Endothelial cell (in vitro differentiated cells): ENCODE measurements at places on chromosomes 3 and 15. TPM values are rescaled to one million over a fixed set of nuclear protein-coding genes. Genes with fewer than 3 reads are reported as not detected.

DNA sequence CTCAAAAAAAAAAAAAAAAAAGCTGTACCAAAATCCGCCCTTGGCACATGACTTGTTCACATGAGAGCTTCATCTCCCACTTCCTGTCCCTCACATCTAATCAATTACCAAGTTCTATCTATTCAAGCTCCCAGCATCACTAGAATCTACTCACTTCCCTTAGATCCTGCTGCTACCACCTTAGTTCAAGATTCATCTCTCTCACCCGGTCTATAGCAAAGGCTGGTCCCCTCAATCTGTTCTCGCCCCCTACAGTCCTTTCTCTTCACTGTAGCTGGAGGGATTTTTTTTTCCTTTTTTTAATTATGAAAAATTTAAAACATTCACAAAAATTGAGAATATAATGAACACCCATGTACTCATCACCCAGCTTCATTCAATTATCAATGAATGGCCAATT, 16.7 kb upstream of the GPR160 start:
- no peak for DNase-seq

DNA sequence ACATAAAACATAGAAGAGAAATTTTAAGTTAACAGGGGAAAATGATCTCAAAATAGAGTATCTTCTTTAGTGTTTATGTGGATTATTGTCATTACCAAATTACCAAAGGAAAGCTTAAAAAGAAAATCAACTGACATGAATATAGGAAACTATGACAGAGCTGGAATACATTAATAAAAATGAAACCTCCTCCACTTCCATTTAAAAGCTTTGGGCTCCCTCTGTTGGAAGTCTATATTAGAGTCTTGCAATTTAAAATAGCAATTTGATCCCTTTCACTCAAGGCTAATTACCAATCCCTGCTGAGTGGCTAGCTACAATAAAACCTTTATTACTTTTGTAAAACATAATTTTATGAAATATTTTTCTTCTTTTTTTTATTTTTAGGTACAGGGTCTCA, 61.4 kb upstream of the IMPG2 start:
- no peak for DNase-seq

DNA sequence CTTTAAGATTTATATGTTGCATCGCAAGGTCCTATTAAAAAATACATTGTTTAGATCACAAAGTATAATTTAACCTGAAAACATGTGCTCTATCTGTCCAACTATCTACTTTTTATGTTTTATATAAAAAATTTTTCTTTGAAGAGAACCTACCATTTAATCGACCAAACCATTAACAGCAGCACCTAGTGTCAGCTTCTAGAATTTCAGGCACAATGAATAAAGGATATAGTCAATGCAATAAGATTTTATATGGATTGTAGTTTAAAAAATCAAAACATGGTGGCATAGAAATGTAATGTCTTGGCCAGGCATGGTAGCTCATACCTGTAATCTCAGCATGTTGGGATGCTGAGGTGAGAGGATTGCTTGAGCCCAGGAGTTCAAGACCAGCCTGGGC, 313.7 kb downstream of the GAP43 start:
- DNase-seq: no peak

- no peak for DNase-seq
Measured at GRCh38 chr3:78571486-78571885, 1196.3 kb downstream of the ROBO1 start.

- no peak for DNase-seq
Measured at GRCh38 chr3:32200490-32200889, 38.0 kb upstream of the CMTM8 start.

GRCh38 chr3:14122301-14122700, 2.4 kb downstream of the CHCHD4 start:
- DNase-seq: no peak

DNA sequence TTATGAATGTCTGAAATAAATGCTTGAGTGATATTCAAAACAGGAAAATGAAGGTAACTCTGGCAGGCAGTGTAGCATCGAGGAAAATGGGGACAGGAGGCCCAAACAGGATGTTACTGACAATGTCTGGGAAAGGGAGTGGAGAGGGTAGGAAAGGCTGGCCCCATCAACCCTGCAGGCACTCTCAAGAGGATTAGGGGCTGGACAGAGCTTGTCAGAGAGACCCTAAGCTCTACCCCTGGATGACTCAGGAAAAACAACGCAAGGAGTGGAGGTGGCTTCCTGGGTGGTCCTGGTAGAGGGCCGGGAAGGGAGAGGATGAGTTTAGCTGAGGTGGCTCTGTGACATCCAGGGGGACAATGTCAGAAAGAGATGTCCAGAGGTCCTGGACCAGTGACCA, 106.0 kb downstream of the RYK start:
- no peak for DNase-seq

DNA sequence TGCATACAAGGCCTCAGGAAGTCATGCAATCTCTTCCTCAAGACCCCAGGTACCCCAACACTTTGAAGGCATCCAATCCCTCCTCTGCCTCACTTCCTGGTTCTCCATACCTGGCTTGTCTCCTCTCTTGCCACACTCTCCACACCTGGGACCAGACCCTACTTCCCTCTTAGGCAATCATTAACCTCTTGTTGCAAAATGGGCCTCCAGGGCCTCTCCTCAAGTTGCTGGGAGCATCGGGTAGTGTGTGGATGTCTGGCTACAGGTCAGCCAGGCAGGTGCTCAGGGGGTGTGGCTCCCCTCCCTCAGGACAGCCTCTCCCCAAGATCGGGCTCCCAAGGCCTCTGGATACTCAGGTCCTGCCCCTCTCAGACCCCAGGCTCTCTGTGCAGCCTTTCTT, 8.6 kb downstream of the PLA2G4E start:
- no peak for DNase-seq

- no peak for DNase-seq
Measured at GRCh38 chr3:113552851-113553250, 20.5 kb downstream of the SIDT1 start.

DNA sequence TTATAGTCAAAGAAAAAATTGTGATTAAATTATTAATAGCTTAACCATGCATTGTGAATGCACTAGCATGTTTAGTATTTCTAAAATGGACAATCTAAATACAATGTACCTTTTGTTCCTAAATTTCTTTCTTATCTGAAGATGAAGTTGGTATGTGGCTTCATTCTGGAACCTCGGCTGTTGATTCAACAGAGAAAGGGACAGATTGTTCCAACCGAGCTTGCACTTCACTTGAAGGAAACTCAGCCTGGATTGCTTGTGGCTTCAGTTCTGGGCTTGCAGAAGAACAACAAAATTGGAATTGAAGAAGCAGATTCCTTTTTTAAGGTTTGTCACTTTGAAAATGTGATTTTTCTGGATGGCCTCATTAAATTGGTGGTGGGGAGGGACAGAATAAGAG, 32.6 kb downstream of the HPS3 start:
- no peak for DNase-seq

DNA sequence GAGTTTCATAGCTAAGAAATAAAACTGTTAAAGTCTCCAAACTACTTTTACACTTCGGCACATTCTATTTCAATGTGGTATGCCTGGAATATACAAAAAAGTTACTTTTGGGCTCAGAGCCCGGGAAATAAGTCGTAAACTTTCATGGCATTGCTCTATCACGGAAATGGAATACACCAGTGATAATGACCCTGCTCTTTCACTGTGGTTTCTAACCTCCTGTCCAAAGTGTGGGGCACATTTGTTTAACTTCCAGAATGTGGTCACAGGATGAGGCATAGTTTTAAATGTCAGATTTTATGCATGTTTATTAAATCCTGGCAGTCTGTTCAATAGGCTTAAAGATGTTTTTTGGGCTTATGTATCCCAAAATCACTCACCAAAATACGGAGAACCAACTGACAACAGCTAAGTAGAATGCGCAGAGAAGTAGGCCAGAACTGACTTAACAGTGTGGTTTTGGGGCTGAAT, 5.1 kb downstream of the CXCR6 start:
- no peak for DNase-seq

GRCh38 chr15:33341953-33342352, 31.2 kb downstream of the RYR3 start:
- DNase-seq: no peak

DNA sequence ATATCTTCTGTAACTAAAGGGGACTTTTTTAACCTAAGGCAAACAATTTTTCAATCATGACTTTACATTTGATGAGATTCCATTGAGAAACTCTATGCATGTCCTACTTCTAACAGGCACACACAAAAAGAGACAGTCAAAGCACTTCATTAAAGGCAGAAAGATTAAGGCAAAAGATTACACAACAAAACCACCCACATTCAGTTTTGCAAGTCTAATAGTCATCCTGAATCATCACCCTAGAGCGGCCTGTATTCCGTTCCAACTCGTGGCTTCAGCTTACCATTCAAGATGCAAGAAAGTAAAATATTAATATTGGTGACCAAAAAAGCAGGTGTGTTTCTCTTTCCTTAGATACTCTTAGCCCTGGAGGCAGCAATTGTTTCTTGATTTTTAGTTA, 205.9 kb downstream of the P3H2 start:
- DNase-seq: no peak

DNA sequence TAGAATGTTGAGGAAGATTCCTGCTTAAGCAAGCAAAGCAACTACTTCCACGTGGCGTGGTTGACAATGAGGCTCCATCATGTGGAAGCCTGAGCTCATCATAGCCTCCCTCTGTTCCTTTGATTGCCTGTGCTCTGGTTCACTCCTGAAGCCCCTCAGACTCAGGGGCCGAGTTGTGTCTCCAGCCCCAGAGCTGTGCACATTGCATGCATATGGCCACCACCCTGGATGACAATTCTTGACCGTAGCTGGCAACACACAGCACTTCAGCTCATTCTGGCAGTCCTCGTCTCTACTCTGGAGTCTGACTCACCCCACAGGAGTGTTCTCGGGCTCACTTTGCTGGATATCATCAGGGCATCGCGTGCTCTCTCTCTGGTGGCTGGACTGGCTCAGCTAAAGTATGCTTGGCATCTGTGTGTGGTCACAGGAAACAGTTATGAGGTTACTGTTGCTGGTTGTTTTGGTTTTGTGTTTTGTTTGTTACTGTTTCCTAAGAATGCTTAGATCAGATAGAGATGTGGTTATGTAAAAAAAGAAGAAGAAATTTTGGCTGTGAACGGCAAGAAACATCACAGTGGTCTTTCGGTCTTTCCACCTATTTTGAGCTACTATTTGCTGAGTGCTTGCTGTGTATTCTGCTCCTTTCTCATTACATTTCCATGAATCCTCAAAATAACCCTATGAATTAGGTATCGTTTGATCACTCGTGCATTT, 41.6 kb upstream of the MRPS22 start:
- no peak for DNase-seq

- DNase-seq: no peak
Measured at GRCh38 chr15:80560601-80561400, 134.3 kb upstream of the ABHD17C start.

DNA sequence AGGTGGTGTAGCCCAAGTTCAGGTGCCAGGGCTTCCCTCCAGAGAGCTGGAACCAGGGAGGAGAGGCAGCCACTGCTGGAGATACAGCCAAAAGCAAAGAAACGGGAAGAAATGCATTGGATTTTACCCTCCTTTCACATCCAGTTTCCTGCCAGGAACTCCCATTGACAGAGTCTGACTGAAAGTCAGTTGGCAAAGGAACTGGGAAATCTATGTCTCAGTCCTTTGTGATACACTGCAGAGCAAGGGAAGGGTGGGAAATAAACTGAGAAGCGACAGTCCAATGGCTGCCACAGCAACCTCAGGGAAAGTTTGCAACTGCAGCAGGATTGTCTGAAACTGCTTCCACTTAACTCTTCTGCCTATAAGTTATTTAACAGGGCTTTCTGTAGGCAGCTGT, 142.6 kb downstream of the SATB1 start:
- peak; percentile 5 for DNase-seq

GRCh38 chr3:58369038-58369437, 36.3 kb downstream of the PXK start:
- no peak for DNase-seq

GRCh38 chr15:75454471-75455378, 3.2 kb upstream of the SIN3A start:
- peak; percentile 74 for DNase-seq

GRCh38 chr3:85709346-85709892, 750.6 kb downstream of the CADM2 start:
- DNase-seq: no peak

DNA sequence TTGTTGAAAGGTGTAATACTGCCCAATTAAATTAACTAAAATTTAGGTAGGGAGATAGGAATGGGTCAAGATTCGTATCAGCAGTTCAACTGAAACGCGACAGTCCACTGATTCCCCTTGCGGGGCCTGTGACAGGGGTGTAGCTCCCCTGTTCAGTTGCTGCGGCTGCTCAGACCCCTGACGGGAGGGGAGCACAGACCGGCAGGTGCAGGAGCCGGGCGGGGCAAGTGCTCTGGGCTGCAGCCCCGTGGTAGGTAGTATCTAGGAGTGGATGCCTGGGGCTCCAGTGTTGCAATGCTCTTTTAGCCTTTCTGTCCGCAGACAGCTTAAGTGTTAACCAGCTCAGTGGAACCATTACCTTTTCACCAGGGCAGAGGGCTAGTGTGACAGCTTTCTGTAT, 164.9 kb downstream of the ROBO2 start:
- DNase-seq: no peak

CHRD gene
- total RNA-seq: 2.4 TPM

GOLGA8M gene
- total RNA-seq: 1.3 TPM

NFKBIZ gene
- 20.5 TPM for total RNA-seq

NR2E3 gene
- total RNA-seq: not detected
